NCI-H1694 treated with DMSO at 0.1 percent for 48 hours (cell line): ENCODE measurements at places on chromosomes 7 and 10.

GRCh38 chr7:7989616-7990440 lies 21.2 kb downstream of the GLCCI1 start:
- no peak for DNase-seq

DNA sequence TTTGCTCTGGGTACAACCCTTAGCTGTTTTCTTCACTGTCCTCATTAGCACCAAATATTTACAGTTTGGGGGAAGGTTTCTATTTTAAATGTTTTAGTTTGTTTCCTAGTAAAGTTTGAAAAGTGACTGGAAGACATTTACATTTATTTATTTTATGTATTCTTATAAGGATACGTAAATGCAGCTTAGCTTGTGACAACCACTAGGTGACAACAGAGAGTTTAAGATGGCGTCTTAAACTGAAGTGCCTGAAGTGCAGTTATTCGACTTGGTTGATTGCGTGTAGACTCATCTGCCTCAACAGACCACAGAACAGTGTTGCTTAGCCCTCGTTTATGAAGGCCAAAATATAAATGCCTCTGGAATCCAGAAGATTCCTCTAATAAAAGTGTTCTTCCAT lies 378.2 kb upstream of the MYO3A start:
- DNase-seq, result no peak

DNA sequence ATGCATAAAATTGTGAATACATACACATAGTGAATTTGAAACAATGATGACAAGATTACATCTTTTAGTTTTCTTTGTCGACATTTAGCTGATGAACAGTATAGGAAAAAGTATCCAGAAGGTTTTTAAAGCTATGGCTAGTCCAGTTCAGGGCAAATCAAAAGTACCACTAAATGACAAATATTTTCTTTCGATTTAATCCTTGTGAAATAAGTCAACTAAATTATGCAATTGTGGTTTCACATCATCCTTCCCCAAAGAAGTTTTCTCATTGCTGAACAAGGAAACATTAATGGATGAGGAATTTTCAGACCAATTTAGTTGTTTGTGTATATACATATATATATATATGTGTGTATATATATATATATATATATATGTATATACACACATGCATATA lies 774.0 kb downstream of the DNAJB9 start:
- DNase-seq, result no peak

- DNase-seq, result no peak
Measured at GRCh38 chr10:71780156-71780555, 6.8 kb upstream of the VSIR start.

- DNase-seq, result no peak
Measured at GRCh38 chr7:140005754-140006503, 56.8 kb downstream of the PARP12 start.

GRCh38 chr7:91135703-91136430 lies 128.4 kb upstream of the FZD1 start:
- no peak for DNase-seq

- no peak for DNase-seq
Measured at GRCh38 chr7:140541176-140541512, 61.8 kb upstream of the MKRN1 start.

DNA sequence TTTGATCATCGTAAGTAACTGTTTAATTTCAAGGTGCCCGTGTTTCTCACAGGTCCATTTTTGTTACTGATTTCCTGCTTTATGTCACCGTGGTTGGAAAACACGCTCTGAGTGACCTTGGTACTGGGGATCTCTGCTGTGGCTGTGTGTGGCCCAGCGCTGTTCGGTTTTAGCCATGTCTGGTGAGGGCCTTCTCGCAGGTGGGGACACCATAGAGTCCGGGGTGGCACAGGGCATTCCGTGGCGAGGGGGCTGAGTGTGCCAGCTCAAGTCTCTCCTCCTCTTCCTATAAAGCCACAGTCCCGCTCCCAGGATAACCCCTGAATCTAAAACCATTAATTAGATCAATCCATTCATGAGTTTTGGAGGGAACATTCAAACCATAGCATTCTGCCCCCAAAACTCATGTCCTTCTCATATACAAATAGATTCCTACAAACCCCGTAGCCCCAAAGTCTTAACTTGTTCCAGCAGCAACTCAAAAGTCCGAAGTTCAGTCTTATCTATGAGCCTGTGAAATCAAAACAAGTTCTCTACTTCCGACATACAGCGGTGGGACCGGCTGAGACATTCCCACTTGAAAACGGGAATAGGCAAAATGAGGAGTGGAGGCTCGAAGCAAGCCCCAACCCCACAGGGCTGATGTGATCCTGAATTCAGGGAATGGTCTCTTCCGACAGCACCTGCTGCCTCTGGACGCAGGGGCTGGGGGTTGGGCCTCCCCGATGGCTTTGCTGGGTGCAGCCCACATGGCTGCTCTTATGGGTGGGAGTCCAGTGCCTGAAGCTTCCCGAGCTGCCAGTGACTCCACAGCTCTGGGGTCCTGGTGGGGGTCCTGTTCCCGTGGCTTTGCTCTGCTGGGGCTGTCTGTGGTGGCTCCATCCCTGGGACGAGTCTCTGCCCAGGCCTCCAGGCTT lies 55.0 kb upstream of the NKX6-2 start:
- no peak for DNase-seq

DNA sequence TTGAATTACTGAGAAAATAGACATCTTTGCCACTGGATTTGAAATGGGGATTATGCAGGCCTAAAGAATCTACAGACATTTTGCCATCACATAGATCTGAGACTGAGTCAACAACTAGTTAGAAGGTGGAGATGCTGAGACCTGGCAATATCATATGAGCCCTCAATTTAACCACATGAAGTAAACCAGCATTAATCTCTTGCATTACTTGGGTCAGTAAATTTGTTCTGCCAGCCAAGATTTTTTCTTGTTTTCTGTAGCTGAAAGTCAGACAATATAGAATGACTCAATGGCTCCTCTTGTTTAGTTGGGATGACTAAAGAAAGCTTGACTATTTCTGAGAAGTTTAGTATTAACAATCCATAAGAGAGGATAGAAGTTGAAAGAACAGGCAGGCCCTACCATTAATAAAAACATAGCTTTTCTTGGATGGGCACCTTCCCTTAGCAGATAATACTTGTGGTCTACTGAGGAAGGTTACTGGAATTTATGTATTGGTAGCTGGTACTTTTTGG lies 396.7 kb upstream of the SORCS1 start:
- DNase-seq, result no peak

DNA sequence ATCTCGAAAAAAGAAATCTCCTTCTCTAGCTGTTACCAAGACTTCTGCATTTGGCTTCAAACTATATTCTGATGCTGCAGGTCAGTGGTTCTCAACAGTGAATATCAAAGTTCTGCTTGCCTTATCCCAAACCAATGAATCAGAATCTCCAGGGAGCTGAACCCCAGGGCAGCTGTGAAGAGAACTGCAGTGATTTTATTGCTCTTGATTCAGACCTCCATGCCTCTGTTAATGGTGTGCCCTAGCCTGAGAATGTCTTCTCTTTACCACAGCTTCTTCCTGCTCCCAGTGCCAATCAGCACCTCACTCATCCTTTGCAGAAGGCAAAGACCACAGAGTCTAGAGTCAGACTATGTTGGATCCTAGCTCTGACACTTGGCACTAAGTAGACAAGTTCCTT lies 46.2 kb upstream of the MRLN start:
- DNase-seq, result no peak

GRCh38 chr10:121607310-121608055 lies 9.2 kb upstream of the FGFR2 start:
- DNase-seq, result no peak

GRCh38 chr10:22712956-22713852 lies 1.2 kb downstream of the PIP4K2A start:
- no peak for DNase-seq

DNA sequence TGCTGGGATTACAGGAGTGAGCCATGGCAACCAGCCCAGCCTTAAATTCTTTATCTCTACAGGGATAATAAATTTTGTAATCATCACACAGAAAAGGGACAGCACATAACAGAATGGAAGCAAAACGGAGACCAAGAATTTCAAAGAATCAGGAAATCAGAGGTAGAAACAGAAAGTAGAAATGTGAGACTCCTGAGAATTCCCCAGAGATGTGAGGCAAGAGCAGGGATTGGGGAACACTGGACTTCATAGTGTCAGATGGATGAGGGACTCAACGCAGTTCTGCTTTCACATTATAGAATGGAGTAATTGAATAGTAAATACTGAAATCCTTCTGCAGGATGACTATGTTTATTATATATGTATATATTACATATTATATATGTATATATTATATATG lies 52.5 kb upstream of the MPP7 start:
- DNase-seq, result no peak

- no peak for DNase-seq
Measured at GRCh38 chr7:138458576-138459412, 1.3 kb upstream of the TRIM24 start.

GRCh38 chr7:104857458-104858425 lies 156.3 kb upstream of the KMT2E start:
- no peak for DNase-seq

GRCh38 chr7:140314573-140315480 lies 83.5 kb downstream of the SLC37A3 start:
- DNase-seq, result no peak

GRCh38 chr7:25216837-25217236 lies 11.4 kb downstream of the NPVF start:
- DNase-seq, result peak; percentile 79

DNA sequence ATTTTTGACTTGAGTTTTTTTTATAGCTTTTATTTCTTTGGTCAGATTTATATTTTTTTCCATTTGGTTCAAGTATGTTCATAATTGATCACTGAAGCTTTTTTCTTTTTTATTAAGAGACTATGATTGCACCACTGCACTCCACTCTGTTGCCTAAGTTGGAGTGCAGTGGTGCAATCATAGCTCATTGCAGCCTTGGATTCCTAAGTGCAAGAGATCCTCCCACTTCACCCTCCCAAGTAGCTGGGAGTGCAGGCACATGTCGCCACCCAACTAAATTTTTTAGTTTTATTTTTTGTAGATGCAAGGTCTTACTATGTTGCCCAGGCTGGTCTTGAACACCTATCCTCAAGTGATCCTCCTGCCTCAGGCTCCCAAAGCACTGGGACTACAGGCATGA lies 97.7 kb upstream of the KIF5B start:
- DNase-seq, result no peak

DNA sequence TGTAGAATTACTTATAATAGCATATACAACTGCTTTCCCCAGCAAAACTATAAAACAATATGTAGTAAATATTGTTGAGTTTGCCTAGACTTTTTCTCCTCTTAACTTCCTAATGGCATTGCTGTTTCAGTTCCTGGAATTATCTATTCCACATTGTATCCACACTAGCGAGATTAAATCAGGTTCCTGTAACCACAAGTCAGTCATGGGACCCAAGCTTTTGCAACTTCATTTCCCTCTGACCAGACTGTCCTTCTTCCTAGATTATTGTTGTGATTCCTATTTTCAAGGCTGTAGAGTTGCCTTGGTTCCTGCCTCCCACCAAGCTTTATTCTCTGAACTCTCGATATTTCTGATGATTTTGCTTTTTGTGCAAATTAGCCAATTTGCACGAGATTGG lies 173.3 kb upstream of the ZNF804B start:
- DNase-seq, result no peak

GRCh38 chr10:6037422-6037821 lies 24.7 kb downstream of the IL2RA start:
- DNase-seq, result no peak

- DNase-seq, result no peak
Measured at GRCh38 chr7:140677496-140677895, 4.8 kb downstream of the ADCK2 start.

DNA sequence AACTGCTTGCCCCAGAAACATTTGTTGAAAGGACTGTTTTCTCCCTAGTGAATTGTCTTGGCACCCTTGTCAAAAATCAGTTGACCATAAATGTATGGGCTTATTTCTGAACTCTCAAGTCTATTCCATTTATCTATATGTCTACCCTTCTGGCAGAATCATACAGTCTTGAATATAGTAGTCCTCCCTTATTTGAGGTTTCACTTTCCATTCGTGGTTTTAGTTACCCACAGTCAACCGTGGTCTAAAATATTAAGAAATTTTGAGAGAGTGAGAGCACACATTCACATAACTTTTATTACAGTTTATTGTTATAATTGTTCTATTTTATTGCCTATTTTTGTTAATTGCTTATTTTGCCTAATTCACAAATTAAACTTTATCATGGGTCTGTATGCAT lies 17.4 kb upstream of the CEP41 start:
- DNase-seq, result no peak

GRCh38 chr10:23319835-23320234 lies 24.8 kb downstream of the C10orf67 start:
- DNase-seq, result no peak

- DNase-seq, result no peak
Measured at GRCh38 chr7:77455321-77455720, 39.2 kb upstream of the GSAP start.

DNA sequence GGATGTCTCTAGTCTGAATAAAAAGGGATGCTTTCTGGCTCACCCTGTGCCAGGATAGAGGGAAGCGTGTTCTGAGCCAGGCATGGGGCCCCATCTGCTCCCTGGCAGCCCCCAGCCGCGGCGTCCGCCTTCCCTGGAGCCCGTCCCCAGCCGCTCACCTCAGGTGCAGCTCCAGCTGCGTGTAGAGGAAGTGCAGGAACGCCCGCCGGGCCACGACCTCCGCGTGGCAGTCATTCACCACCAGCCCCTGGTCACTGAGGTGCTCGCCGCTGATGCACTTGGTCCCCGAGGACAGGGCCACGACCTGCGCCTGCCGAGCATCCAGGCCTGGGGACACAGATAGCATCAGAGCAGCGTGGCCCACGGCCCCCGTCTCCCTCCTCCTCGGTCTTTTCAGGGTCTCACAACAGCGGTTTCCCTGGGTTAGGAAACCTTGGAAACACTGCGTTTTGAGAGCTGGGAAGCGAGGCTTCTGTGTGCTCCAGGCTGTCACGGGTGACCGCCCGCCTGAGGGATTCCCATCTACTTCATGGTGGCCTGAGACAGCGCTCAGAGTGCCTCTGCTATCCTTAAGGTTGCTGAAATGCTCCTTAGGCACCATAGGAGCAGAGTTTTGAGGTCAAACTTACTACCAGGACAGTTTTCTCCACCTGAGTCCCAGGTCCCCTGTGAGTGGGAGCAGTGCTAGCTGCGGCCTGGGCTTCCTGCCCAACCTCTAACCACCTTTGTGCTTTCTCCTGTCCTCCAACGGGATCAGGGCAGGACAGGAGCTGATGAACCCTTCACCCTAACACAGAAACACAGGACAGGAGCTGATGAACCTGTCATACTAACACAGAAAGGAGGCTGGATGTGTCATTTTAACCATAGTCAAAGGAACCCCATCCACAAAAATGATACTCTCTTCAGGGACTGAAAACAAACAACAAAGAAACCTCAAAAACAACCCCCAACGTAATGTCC lies 186.1 kb downstream of the WDR37 start:
- DNase-seq, result no peak

- no peak for DNase-seq
Measured at GRCh38 chr10:61663466-61663865, 737 bp downstream of the CABCOCO1 start.

- DNase-seq, result no peak
Measured at GRCh38 chr10:113610631-113611601, 52.9 kb downstream of the NRAP start.

DNA sequence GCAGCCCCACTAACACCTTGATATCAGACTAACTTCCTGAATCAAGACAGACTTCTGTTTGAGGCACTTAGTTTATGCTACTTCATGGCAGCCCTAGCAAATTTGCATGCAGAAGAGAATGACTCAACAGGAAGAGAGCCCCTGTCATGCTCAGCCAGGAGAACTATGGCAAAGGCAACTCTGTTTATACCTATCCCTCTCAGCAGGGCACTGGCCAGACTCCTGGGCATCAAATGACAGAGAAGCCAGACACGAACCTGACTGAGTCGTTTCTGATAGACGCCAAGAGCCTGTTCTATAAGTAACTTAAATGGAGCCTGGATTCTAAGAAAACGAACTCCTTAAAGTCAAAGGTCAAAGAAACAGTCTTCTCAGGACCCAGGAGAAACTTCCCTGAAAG lies 50.9 kb upstream of the UNC5B start:
- no peak for DNase-seq
